Uterus (tissue), 4 donors: ENCODE measurements at places on chromosomes 3 and 15. TPM values are rescaled to one million over a fixed set of nuclear protein-coding genes. Genes with fewer than 3 reads are reported as not detected.

- DNase-seq = no peak
- no peaks in the 10 kb centered on the region for H3K27me3 ChIP-seq
- H3K36me3 ChIP-seq = no peaks in the 10 kb centered on the region
- H3K4me3 ChIP-seq = no peak overlapping the region
- H3K4me1 ChIP-seq = no peaks in the 10 kb centered on the region
Measured at GRCh38 chr15:31905054-31905453, 125.3 kb upstream of the CHRNA7 start.

- H3K36me3 ChIP-seq = no peaks in the 10 kb centered on the region
- H3K27ac ChIP-seq = peak overlapping the region; percentile 30
- no peak overlapping the region for H3K4me3 ChIP-seq
- no peaks in the 10 kb centered on the region for H3K4me1 ChIP-seq
Measured at GRCh38 chr15:73190189-73190601, 137.9 kb downstream of the NEO1 start.

- DNase-seq = no peak
- H3K27ac ChIP-seq = no peak overlapping the region
- no peaks in the 10 kb centered on the region for H3K27me3 ChIP-seq
- no peak overlapping the region for H3K4me3 ChIP-seq
- H3K36me3 ChIP-seq = no peaks in the 10 kb centered on the region
- H3K4me1 ChIP-seq = no peaks in the 10 kb centered on the region
Measured at GRCh38 chr3:195040773-195041520, 230.0 kb downstream of the XXYLT1 start.

GRCh38 chr3:194731506-194732073, 45.9 kb downstream of the FAM43A start:
- no peak for DNase-seq
- no peak overlapping the region for H3K27ac ChIP-seq
- no peak overlapping the region for H3K4me3 ChIP-seq
- no peaks in the 10 kb centered on the region for H3K36me3 ChIP-seq

GABRB3 gene
- total RNA-seq = 6.2 TPM

RASSF1 gene
- 47.1 TPM for total RNA-seq
